Central memory CD4-positive, alpha-beta T cell (primary cell): ENCODE measurements at places on chromosomes 7 and 10.

DNA sequence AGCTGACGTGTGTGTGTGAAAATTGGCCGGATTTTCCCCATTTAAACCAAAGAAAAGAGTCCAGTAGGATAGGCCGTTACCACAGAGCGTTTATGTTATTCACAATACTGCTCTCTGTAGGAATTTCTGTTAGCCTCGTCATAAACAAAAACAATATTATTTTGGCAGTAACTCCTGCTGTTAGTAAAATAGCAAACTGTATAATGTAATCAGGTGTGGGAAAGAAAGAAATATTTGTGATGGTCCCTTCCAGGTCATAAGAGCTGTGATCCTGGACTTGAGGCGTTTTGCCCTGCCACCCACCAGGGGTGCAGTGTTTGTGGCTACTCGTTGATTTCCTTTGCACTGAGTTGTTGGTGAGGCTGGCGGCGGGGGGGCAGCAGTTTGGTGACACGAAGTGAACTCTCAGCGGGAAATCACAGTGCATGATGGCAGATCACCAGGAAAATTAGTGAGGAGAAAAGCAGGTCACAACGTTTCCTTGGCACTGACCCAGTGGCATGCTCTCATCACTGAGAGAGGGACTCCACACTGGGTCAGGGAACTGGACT, 2.8 kb downstream of the EEPD1 start:
- DNase-seq = no peak

- DNase-seq = no peak
These were observed 24.2 kb downstream of the MGMT start for GRCh38 chr10:129491123-129491734.

DNA sequence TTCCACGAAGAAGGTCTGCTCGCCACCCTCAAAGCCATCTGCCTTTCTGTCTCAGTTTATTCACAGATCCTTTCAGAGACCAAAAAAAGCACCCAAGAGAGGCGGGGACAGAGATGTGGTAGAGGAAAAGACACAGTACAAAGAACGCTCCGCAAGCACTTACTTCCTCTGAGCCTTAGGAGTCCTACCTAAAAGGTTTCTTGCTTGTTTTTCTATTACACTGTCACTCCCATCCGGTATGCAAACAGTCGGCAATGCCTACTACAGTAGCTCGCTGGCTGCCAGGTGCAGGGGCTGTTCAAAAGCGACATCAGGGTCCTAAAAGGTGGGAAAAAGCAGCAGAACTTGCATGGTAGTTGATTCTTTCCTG, 816 bp downstream of the TECPR1 start:
- DNase-seq = peak; percentile 80

DNA sequence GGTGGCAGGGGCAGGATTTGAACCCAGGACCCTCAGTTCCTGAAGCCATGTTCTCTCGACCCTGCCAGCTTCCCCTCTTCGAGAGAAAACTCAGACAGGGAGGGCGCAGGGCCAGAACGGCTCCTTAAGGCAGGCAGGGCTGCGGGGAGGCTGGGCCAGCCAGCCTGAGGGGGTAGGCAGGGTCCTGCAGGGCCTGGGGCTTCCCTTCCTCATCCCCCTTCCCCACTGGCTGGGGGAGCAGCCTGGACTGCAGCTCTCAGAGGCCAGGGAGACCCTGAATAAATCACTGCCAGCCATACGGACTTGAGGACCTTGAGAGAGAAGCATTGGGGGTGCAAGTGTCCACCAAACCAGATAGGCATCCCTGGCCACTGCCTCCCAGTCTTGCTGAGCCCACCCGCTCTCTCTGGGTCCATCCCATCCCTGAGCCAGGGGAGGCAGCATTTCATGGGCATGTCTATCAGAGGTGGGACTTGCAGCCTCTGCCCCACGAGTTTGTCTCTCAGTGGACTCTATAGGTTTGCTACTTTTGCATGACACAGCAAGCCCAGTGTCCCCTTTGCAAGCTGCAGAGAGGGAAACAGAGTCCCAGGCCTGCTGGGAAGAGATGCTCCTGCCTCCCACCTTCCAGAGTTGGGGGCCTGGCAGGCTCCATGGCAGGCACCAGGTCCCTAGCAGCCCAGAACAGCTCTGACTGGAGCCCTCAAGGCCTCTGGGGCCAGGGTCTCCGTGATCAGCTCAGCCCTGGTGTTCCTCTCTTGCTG, 70.9 kb downstream of the MYL10 start:
- no peak for DNase-seq

DNA sequence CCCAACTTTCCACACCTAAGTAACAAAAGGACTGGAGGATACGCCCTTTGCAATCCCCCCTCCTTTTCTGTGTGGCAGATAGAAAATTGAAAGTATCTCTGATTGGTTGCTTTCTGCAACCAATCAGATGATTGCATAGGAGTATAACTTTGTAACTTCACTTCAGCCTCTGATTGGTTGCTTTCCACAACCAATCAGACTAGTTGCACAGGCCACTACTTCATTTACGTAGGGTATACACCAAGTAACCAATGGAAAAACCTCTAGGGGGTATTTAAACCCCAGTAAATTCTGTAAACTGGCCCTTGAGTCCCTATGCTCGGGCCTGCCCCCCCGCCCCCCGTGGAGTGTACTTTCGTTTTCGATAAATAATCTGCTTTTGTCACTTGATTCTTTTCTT, 1080.4 kb downstream of the CNTNAP2 start:
- DNase-seq = no peak

DNA sequence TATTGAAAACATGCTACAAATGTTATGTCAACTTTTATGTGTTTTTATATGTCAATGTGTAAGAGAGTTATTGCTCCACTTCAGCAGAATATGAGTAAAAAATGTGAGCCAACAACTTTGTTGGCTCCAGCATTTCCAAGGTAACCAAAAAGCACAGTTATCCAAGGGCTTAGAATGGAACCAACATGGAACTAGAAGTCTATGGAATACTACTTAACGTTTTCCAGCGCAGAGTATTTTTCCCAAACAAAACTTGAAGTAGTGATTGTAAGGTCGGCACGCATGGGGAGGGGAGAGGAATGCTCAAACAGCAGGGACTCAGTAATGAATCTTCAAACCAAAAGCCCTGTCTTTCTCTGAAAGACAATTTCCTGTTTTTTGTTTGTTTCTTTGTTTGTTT, 45.0 kb upstream of the TSPAN13 start:
- no peak for DNase-seq

- no peak for DNase-seq
These were observed 22.8 kb downstream of the CDK14 start for GRCh38 chr7:90618876-90619275.

- DNase-seq = no peak
These were observed 101.7 kb upstream of the SFMBT2 start for GRCh38 chr10:7512487-7512886.

DNA sequence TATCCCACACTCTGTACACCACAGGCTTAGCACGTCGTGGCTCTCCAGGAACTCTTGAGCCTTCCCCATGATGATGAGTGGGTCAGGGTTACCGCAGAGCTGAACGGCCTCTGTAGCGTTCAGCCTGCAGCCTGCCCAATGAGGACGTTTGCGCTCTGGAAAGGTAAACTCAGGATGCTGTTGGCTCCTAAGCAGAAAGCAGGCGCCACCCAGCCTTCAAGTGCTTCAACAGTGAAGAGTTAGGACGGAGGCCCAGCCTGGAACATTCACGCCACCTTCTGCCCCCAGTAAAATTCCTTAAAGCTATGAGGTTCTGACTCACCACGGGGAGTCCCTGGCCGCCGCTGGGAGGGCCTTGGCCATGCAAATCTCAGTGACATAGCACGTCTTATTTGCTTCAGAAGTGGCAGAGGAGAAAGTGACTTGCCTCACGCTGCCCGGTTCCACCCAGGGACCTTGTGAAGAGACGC, 161.5 kb upstream of the SH2B2 start:
- no peak for DNase-seq

GRCh38 chr10:128067691-128068397, 58.4 kb downstream of the MKI67 start:
- DNase-seq = no peak

DNA sequence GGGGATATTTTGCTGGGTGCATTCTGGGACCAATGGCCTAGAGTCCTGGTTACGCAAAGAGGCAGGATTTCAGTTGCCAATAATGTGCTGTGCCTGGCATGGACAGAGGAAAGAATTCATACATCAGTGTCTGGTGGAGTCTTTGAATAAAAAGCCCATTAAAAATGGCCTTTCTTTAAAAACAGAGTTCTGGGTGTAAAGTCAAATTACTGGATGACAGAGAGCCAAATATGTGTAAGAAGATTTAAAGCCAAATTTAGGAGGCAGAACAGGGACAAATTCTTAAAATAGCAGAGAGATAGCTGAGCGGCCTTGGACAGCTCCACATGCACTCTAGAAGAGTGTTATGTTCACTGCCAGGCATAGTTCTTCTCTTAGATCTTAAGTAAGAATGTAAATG, 60.8 kb upstream of the MEOX2 start:
- no peak for DNase-seq

DNA sequence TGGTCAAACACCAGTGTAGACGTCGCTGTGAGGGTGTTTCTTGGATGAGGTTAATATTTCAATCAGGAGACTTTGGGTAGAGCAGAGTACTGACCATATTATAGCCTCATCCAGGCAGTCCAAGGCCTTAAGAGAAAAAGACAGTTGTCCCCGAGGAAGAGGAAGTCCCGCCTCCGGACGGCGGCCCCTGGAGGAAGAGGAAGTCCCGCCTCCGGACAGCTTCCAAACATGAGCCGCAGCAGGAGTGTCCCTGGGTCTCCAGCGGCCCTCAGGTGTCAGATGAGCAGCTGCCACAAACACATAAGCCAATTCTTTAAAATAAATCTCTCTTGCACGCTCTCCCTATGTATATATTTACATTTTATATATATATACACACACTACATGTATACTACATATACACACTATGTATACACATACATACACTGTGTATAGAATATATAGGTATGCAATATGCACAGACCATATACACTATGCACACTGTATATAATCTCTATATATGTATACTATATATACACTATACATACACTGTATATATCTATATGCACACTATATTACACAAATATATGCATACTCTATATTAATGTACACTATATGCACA, 37.5 kb downstream of the PWWP2B start:
- peak; percentile 40 for DNase-seq

- no peak for DNase-seq
These were observed 57.1 kb downstream of the STK17A start for GRCh38 chr7:43639858-43640491.

DNA sequence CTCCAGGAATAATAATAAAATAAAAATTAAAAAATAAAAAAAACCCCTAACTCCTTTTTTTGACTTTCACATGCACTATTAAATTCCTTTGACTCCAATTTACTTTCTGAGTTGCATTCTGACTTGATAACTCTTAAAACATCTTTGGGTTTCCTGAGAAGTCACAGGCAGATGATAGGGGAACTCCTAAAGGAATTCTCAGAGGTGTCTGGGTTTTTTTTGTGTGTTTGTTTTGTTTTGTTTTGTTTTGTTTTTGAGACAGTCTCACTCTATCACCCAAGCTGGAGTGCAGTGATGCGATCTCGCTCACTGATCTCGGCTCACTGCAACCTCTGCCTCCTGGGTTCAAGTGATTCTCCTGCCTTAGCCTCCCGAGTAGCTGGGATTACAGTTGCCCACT, 52.7 kb upstream of the APBB1IP start:
- no peak for DNase-seq

DNA sequence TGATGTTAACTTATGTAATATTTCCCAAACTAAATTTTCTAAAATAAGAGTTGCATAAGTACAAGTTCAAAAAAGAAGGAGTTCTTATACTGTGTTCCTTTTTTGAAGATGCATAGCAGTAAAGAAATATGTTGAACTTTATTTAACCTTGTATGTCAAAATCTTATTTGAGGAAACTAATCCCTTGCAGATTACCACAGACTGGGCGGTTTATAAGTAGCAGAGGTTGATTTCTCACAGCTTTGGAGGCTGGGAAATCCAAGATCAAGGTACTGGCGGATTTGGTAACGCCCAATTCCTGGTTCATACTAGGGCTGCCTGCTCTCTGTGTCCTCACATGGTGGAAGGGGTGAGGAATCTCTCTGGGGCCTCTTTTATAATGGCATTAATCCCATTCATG, 68.5 kb downstream of the GNAT3 start:
- DNase-seq = no peak

DNA sequence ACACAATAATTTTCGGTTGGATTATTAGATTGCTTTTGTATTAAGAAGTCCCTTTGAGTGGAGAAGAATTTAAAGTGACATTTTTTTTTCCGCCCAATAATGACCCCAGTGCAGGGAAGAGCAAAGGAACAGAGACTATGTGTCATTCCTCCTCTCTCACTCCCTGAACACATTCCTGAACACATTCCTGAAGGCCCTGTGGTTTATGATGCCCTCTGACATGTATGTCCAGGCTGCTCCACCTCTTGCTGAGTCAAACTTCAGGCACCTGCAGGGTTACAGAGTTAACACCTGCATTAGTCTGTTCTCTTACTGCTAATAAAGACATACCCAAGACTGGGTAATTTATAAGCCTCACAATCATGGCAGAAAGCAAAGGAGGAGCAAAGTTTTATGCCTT, 704.0 kb upstream of the LRRN3 start:
- no peak for DNase-seq

DNA sequence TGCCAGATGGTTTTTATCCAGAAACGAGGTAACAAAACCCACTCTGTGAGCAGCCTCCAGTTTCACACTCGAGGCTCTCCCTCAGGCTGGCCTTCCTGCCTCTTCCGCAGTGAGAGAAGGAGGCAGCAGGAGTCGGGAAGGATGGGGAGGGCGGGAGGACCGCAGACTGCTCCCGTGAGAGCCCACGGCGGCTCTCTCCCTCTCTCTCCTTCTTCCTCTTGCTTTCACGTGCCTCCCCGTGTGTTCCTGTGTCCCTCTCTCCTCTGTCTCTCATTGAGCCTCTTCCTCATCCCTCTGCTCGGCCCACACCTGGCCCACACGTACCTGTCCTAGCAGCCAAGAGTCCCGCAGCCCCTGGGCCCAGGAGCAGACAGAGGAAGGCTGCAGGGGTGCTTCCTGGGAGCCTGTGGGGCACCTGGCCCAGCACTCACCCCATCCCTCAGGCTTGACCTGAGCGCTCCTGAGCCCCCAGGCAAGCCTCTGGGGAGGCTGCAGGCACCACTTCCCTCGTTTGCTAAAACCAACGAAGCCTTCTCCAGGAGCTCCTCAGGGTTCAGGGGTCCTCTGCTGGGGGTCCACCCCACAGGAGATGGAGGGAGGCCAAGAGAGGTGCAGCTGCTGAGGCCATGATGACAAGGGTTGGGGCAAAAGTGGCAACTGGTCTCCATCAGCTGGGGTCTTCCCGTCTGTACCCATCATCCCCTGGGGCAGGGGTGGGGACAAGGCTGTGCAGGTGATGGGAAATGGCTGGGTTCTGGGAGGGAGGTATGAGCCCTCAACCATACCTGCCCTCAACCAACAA, 13.6 kb downstream of the SPOCK2 start:
- no peak for DNase-seq

DNA sequence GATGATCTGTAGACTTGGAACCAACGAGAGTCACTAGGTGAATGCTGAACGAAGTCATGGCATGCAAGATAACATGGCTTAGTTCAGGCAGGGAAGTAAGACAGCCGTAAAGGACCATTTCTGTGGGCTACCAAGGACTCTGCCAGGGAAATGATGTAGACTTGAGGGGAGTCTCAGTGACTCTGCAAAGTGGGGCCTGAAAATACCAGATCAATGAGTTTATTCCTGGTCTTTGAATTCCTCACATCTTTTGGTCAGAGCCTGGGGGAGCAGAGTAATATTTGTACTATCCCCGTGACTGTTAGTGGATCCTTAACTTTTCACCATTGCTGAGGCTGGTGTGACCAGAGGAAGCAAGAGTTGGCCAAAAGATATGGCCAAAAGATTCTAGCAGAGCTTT, 60.7 kb upstream of the INHBA start:
- DNase-seq = no peak

GRCh38 chr7:150330211-150330885, 7.0 kb upstream of the ACTR3C start:
- no peak for DNase-seq
